ENCODE measurements at places on chromosomes 6 and 20.
A peak's percentile ranks its signal among the peaks of the same experiment; 100 is the strongest.

DNA sequence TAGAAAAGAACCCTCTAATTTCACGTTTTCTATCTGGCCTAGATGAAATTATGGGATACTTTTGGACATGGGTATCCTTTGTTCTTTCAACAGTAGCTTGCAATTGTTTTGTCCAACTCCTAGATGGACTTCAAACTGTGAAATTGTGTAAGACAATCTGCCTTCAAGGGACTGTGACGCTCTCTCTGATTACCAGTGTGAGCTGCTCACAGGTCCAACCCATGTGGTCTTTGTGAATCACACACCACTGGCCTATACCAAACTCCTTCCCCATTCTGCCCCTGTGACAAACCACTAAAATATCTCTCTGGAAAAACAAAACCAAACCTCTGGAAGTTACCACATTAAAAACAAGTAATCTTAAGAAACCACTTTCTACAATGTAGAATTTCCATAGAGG, 59.5 kb downstream of the NINL start:
- no peak for DNase-seq

- DNase-seq: no peak
Measured at GRCh38 chr20:63625771-63626423, 1.0 kb downstream of the GMEB2 start.

- peak; percentile 23 for DNase-seq
Measured at GRCh38 chr6:140441256-140441655, 1066.8 kb upstream of the CITED2 start.

DNA sequence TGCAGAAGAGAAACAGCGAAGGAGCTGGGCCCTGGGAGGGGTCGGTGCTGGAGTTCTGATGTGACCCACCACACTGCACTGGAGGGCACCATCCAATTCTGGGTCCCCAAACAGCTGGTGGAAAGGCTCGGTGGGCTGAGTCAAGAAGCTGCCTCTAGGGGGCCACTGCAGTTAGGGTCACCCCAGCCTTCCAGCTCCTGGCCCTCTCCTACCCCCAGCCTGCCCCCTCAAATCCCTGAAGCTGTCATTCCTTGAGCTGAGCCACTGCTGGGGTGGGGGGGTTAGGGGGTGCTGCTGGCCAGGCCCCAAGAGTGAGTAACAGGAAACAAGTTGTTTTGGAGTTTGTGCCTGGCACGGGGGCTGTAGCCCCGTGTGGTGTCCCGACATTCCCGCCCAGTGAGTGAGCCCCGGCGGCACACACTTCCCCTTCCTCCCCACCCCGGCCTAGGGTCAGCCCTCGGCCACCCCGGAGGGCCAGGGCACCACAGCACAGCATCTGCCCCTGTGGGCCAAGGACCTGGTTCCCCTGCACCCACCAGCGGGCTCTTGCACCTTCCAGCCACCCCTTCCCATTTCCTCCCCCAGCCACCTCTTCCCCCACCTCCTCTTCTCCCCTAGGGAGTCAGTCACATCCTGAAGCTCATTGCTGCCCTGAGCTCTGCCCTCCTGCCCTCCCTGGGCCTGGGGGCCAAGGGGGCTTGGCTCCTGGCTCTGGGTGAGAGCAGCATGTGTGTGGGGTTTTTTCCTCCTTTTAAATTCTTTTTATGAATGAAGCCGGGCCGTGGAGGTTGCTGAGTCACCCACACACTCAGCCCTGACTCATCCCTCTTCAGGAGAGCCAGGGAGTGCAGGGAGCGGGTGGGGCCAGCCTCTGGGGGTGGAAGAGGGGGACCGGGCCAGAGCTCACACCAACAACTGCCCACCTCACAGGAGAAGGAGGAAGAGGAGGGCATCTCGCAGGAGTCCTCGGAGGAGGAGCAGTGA, 4.6 kb downstream of the SMIM29 start:
- no peak for DNase-seq

GRCh38 chr6:108897371-108897770, 49.1 kb downstream of the ARMC2 start:
- peak; percentile 88 for DNase-seq

- DNase-seq: no peak
Measured at GRCh38 chr6:9131616-9132015, 696.3 kb upstream of the SLC35B3 start.

GRCh38 chr6:111823831-111824607, 49.2 kb downstream of the FYN start:
- no peak for DNase-seq

- no peak for DNase-seq
Measured at GRCh38 chr6:141969201-141969600, 163.5 kb upstream of the GJE1 start.

DNA sequence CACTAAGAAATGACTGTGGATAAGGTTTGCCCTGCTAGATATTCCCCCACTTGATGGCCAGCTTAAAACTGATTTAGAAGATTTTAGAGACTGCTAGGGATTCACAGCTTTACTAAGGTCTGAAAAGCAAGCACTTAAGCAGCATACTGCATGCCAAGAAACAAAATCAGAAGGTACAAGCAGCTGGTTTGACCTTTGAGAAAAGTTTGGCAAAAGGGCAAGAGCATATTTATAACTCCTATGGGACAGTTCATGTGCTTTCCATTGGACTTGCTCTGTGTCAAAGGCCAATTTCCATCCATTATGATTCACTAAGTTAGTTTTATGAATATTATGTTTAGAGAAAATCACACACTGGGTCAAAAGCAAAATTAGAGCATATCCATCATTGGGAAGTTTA, 402.8 kb downstream of the PKHD1 start:
- DNase-seq: no peak

GRCh38 chr6:159590835-159591234, 102.2 kb downstream of the SOD2 start:
- DNase-seq: no peak

DNA sequence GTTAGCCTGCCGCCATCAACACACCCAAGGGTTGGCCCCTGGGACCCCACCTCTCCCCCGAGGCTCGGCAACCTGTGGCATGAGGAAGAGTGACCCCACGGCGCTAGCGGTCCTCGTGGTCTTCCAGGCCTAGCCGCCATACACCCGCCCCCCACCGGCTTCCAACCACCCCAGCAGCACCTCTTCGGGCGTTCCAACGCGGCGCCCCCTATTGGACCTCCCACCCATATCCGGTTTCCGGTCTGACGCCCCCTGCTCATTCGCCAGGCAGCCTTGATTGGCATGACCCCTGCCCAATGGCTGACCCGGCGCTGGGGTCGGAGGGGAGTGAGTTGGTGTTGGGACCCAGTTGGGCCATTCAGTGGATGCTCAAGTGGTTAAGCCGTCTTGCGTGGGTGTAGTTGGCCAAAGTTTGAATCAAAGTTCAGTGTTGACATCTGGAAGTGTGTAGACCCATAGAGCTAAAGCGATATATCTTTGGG, at the start of gene GNAS-AS1:
GNAS-AS1 (minus strand) TSS at position 210 of the 482 bp plus-strand sequence.
- no peak for DNase-seq

DNA sequence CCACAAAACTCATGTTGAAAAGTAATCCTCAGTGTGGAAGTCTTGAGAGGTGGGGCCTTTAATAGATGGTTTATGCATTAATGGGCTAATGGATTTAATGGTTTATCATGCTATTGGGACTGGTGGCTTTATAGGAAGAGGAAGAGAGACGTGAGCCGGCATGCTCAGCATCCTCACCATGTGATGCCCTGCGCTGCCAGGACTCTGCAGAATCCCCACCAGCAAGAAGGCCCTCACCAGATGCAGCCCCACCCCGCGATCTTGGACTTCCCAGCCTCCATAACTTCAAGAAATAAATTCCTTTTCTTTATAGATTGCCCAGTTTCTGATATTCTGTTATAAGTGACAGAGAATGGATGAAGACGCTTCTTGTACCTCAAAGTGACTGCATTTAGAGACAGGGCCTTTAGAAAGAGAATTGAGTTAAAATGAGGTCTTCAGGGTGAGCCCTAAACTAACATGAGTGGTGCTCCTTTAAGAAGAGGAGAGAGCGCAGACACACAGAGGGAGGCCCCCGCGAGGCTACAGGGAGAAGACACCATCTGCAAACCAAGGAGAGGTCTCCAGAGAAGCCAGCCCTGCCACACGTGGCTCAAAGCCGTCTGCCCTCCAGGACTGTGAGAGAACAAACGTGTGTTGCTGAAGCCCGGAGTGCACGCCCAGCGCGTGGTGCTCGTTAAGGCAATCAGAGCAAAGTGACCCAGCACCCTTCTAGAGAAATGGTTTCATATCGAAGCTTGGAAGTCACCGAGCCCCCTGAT, 56.9 kb downstream of the IRF4 start:
- no peak for DNase-seq

DNA sequence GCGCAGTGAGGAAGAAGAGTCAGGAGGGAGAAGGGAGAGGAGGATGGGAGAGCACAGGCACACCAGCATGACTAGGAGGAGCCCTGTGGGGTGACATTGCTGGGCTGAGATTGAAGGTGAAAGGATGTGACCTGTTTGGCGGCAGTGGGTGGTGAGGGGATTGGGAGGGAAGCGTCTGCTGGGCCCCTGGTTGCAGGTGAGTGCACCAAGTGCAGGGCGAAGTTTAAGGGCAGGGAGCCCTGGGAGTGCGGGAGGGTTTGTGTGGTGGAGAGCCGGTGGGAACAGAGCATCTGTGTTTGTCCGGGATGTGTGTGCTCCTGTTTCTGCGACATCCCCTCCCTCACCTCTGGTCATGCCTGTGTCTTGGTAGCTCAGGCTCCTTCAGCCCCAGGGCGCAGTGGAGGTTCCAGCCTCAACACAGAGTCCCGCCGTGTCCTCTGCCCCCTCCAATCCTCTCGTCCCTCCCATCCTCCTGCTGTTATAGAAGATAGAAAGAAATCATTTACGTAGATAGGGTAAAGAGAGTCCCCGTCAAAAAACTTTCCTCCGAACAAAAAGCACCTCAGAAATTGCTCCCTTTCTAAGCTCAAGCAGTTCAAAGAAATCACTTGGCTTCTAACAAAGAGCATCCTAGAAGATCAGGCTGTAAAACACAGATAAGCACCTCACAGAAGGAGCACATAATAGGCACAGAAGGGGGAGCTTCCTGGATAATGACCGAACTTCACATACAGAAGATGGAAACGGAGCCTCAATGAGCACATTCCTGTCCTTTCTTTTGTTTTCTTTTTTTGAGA, 25.0 kb downstream of the ULBP1 start:
- no peak for DNase-seq

DNA sequence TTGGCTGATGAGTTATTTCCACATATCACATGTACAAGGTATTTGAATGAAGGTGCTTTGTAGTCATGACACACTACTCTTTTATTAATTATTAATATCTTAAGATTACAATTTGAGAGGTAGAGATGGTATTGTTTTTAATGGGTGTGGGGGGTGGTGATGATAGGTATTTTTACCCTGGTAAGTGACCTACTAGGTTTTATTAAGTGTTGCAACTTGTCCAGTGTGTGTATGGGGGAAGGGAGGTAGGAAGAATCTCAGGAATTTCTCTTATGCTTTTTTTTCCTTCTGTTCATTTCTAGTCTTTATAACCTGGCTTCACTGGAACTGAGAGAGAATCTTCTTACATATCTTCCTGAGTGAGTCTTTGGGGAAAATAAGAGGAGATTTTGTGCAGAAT, 101.4 kb downstream of the LRRC1 start:
- no peak for DNase-seq

- no peak for DNase-seq
Measured at GRCh38 chr6:111676383-111676782, 70.7 kb upstream of the TRAF3IP2 start.

GRCh38 chr6:1392813-1393640, 3.7 kb downstream of the FOXF2 start:
- DNase-seq: no peak

DNA sequence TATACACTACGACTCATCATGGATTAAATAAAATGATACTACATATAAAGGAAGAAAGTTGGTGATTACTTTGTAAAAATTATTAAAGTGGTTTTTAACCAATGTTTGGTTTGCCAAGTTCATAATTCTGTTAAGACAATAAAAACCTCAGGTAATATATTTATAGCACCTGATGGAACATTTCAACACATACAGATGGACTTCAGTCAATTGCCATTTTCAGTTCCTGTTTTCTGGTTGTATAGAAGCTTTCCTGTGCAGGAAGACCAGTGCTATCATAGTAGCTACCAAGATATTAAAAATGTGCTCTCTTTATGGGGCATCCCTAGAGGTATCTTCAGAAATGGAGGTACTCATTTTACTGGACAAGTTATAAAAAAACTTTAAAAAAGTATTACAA, 1686.4 kb downstream of the GRIK2 start:
- DNase-seq: no peak

DNA sequence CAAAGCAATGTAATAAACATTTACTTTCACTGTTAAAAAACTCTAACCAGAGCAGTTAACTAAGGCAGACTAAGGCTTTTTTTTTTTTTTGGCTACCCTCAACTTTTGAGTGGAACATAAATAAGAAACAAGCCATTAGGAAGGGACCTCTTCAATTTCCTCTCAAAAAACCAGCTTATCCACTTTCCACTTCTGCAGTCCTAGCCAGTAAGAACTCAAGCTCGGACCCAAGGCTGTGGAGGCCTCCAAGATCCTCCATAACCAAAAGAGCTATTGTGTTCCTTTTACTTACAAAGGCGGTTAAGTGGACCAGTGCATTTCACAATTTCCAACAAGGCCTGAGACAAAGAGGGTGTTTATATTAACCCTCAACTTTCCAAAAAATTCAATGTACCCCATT, 5.3 kb downstream of the KCNK5 start:
- no peak for DNase-seq

DNA sequence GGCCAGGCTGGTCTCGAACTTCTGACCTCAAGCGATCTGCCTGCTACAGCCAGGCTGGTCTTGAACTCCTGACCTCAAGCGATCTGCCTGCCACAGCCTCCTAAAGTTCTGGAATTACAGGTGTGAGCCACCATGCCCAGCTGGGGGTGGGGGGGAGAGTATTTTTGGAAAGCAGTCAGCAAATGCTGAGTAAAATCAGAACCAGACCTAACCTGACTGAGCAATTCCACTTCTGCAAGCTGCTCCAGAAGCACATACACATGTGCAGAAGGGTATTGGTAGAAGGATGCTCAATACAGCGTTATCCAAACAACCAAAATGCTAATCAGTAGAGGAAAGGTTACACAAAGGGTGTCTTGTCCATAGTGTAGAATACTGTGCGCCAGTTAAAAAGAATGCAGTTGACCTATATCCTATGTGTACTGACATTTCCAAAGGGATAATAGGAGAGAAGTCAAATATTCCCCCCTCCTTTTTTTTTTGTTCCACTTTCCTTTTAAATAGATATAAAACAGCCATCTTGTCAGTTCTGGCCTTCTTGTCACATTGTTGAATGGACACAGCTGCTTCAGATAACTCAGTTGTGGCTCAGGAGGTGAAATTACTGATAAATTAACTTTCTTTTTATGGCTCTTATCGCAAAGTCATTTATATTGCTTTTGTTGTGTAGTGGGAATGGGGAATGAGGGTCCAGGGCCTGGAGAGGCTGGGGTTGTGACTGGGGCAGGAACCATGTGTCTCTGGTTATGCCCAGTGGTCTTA, 74.6 kb downstream of the DTD1 start:
- DNase-seq: no peak

- DNase-seq: no peak
Measured at GRCh38 chr20:934186-934840, 18.2 kb upstream of the ANGPT4 start.

All from LNCaP clone FGC (cell line).